ENCODE measurements at places on chromosomes 12 and 14. TPM values are rescaled to one million over a fixed set of nuclear protein-coding genes. Genes with fewer than 3 reads are reported as not detected.

The PPM1A gene
- total RNA-seq, result 42.8 TPM

The SLC6A15 gene
- 22.9 TPM for total RNA-seq

DNA sequence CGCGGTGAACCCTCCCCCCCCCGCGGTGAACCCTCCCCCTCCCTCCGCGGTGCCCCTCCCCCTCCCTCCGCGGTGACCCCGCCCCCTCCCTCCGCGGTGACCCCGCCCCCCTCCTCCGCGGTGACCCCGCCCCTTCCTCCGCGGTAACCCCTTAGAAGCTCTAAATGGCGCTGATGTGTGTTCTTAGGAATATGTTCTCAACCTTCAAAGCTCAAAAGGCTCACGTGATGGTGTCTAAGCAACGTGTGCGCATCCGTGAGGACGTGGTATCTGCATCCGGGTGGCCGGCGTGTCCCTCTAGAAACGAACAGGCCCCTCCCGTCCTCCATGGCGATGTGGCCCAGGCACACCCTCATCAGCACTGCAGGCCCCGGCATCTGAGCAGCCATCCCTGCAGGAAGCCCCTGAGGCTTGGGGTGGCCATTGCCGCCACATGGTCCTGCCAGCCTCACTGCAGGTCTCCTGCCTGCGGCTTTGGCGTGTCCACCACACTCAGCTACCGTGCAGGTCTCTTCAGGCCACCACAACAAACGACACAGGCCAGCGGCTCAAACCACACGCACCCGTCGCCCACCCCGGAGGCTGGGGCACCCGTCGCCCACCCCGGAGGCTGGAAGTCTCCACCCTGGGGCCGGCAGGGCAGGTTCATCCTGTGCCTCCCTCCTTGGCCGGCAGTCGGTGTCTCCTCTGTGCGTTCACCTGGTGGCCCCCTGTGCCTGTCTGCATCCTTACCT, 14.5 kb upstream of the FBRSL1 start:
- H3K36me3 ChIP-seq, result no peaks in the 10 kb centered on the region
- H3K27ac ChIP-seq, result no peak overlapping the region
- no peak for DNase-seq

- no peak overlapping the region for H3K4me3 ChIP-seq
- H3K27me3 ChIP-seq, result no peaks in the 10 kb centered on the region
- no peaks in the 10 kb centered on the region for H3K4me1 ChIP-seq
- no peak for DNase-seq
- no peak overlapping the region for H3K27ac ChIP-seq
Observed at GRCh38 chr14:103961928-103962578, 19.7 kb upstream of the RD3L start.

GRCh38 chr14:54206516-54206915, 190.3 kb upstream of the CDKN3 start:
- H3K36me3 ChIP-seq, result no peaks in the 10 kb centered on the region
- no peak for DNase-seq
- H3K4me3 ChIP-seq, result no peak overlapping the region

- H3K4me1 ChIP-seq, result no peaks in the 10 kb centered on the region
- no peaks in the 10 kb centered on the region for H3K27me3 ChIP-seq
- no peak overlapping the region for H3K4me3 ChIP-seq
- DNase-seq, result no peak
Observed at GRCh38 chr12:53552361-53553327, 45.4 kb upstream of the NPFF start.

DNA sequence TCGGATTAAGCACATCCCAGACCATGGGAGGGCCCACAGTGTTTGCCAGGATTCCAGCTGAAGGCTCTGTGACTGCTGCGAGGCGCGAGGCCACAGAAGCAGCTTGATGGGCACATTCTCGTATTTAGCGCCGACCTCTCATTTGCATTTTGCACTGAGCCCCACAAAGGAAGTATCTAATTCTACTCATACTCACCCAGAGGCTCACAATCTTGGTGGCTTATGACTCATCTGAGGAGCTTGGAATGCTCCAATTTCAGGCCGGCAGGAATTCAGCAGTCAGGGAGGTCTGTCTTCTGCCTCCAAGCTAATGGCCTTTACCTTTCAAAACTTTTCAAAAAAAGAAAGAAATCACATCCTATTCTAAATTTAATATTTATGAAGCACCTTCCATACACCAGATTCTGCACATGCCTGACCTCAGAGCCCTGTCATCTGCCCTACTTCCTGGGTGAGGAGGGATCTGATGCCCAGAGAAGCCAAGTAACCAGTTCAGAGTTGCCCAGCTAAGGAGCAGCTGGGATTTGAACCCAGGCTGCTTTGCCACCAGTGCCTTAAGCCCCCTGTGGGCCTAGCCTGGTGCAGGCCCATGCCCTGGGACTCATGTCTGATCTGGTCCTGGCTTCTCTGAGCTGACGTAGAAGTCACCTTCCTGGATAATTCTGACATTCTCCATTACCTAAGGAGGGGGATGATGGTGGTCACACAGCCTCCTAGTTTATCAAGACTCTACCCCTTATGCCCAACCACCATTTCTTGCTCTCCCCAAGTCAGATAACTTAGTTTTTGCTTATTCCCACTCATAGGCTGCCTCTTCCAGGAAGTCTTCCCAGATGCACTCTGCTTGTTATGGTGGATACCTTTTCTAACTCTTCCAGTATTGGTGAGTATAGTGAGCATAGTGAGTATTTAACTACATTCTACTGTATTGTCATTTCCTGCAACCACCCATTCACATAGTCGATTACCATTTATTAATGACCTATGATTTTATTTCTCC, 198.9 kb downstream of the RBM19 start:
- DNase-seq, result peak; percentile 25
- H3K27me3 ChIP-seq, result no peaks in the 10 kb centered on the region
- no peak overlapping the region for H3K4me3 ChIP-seq
- H3K4me1 ChIP-seq, result no peaks in the 10 kb centered on the region
- H3K36me3 ChIP-seq, result no peaks in the 10 kb centered on the region

GRCh38 chr12:16473610-16474326, 126.3 kb downstream of the MGST1 start:
- H3K4me1 ChIP-seq, result no peaks in the 10 kb centered on the region
- H3K36me3 ChIP-seq, result no peaks in the 10 kb centered on the region
- DNase-seq, result no peak
- H3K27me3 ChIP-seq, result no peaks in the 10 kb centered on the region

- peak; percentile 96 for DNase-seq
- H3K4me3 ChIP-seq, result no peak overlapping the region
- H3K27ac ChIP-seq, result no peak overlapping the region
- no peaks in the 10 kb centered on the region for H3K36me3 ChIP-seq
Observed at GRCh38 chr12:53965281-53966084, 7.4 kb upstream of the HOXC11 start.

DNA sequence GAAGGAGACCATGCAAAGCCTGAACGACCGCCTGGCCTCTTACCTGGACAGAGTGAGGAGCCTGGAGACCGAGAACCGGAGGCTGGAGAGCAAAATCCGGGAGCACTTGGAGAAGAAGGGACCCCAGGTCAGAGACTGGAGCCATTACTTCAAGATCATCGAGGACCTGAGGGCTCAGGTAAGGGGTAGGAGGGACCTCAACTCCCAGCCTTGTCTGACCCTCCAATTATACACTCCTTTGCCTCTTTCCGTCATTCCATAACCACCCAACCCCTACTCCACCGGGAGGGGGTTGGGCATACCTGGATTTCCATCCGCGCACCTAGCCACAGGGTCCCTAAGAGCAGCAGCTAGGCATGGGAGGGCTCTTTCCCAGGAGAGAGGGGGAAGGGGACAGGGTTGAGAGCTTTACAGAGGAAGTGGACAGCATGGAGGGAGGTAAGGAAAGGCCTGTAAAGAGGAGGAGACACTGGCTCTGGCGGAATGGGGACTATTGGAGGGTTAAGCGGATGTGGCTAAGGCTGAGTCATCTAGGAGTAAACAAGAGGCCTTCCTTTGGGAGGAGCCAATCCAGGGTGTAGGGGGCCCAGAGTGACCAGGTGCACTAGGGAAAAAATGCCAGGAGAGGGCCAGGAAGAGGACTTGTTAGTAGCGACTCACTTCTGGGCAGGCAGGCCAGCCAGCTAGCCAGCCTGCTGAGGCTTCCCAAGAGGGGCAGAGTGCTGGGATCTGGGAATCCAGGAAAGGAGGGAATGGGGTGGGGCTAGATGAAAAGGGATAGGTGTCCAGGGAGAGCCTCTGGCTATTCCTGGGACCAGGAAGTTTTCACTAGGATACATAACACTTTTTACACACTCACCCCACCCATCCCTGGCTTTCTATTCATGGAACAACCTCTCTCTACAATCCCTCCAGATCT, 754 bp downstream of the KRT18 start:
- H3K4me3 ChIP-seq, result peak overlapping the region; percentile 86
- H3K27me3 ChIP-seq, result no peaks in the 10 kb centered on the region
- H3K36me3 ChIP-seq, result peaks cover 31% of the 10 kb centered on the region
- H3K27ac ChIP-seq, result peak overlapping the region; percentile 99
- peak; percentile 85 for DNase-seq

Measured in GM23338 (cell line).